Femur (tissue), 1 donor: ENCODE measurements at places on chromosomes 11 and 22.

DNA sequence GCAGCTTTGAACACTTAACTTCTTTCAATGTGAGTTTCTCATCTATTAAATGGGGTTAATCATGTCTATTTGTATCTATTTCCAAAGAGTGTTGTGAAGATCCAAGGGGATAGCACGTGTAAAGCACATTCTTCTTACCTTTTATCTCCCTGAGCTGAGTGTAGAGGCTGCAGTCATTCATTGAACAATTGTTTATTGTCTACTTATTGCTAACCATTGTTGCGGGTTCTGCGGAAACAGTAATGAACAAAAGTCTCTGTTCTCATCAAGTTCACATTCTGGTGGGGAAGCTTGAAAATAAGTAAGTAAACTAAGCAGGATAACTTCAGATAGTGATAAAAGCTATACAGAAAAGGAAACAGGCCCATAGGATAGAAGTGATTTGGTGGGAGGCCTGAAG is 27.4 kb upstream of the PLET1 start:
- no peak for DNase-seq

- no peak for DNase-seq
Observed at GRCh38 chr22:26480611-26480932, 3.0 kb downstream of the HPS4 start.

DNA sequence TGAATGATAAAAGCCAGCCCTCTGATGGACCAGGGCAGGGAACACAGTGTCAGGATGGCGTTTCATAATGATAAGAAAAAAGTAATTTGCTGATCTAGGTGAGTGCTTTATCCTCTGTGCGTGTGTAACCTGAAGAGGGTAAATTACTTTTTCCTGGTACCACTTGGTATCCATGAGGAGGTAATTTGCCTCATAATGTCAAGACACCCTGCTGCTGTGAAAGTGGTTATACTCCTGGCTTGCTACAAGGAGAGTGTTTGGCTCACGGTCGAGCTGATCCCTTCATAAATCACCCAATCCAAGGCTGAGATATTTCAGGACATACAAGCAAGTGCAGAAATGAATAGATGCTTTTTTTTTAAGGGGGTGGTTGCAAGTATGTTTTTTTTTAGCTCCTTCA is 207.2 kb upstream of the PGR start:
- no peak for DNase-seq

GRCh38 chr22:42277988-42278776 is 7.7 kb upstream of the TCF20 start:
- DNase-seq = no peak

GRCh38 chr22:27440304-27440865 is 361.2 kb downstream of the MN1 start:
- DNase-seq = no peak

DNA sequence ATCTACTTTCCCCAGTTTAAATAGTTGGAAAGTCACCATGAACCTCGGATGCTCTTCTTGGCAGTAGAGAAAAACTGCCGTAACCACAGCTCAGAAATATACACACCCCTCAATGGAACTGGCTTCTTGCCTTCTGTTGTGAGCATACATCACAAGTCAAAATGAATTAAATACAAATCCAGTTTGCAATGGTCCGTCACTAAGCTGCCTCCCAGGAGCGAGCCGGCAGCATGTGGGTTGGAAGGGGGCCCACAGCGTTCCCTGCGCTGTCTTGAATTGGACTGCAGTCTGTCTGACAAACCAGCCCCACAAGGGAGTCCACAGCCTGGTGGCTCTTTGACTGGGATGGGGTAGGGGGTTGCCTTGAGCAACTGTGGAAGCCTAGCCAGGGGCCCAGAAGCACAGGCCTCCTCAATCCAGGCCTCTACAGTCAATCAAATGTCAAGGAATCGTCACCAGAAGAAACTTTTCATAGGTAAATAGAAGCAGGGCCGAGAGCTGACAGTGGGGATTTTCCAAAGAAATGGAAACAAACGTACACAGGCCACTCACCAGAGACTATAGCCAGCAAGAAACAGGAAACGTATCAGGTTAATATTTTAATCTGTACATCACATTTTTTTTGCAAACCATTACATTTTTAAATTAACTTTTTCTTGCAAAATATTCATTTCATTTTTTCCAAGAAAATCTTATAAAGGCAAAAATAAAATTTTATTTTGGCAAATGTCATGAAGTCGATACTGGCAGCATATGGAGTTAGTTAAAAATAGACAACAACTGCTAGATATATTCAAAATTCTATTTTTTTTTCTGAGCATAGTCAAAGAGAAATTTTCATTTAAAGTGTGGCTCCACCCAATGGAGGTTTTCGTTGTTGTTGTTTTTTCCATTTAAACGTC is 38.5 kb downstream of the C11orf58 start:
- DNase-seq = peak; percentile 92

DNA sequence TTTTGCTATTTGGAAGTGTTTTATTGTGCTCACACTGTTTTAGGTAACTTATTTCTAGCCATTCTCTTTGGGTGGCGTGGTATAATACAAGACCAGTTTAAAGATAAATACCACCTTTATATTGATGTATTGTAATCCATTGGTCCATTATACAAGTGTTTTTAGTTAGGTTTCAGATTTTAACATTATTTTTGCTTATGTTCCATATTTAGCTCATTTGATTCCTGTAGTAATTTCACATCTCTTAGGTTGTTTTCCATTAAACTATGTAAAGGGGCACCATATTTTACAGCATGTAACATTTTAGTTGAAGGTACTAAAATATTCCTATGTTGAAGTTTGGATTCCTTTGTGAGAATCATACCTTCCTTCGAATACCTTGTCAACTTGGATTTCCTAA is 20.1 kb downstream of the EED start:
- no peak for DNase-seq

DNA sequence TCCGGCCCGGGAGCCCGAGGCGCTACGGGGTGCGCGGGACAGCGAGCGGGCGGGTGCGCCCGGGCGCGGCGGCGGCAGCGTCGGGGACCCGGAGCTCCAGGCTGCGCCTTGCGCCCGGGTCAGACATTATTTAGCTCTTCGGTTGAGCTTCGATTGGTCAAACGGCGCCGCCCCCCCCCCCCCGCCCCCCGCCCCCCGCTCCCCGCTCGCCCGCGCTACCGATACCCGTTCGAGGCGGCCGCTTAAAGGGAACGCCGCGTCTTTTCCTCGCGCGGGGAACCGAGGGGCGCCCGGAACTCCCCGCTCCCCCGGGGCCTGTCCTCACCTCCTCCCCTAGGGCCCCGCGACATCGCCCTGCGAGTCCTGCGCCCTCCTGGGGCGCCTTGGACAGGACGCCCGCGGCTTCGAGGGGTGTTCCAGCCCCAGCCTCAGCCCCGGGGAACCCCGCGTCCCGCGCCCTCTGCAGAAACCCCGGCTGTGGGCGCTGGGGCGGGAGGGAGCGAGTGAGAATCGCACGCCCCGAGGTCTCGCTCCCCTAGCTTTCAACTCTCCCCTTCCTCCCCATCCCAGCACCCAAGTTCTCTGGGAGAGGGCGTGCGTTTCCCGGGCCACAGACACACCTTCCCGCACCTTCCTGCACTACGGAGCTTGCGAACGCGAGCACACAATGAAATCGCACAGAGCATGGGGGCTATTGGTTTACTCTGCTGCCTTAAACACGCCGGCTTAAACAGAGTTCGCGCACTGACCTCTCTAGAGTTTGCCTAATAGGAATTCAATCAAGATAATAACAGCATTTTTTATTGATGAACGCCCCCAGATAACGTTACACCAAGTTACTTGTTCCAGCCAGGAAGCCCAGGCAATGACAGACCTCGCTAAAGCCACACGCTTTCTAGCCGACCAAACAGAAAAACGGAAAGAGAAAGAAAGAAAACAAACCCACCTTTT is at the start of gene BDNF:
Gene BDNF, minus strand, starts transcription at position 105 of the 951 bp plus-strand sequence. CDS start 41,891 bp downstream, outside the sequence.
- peak; percentile 59 for DNase-seq

GRCh38 chr22:44391015-44391414 is 78.3 kb upstream of the SHISAL1 start:
- DNase-seq = peak; percentile 7

GRCh38 chr11:8059571-8060011 is 21.4 kb upstream of the TUB start:
- no peak for DNase-seq

GRCh38 chr11:84130646-84131427 is 844.7 kb upstream of the CCDC90B start:
- DNase-seq = no peak

- DNase-seq = no peak
Observed at GRCh38 chr11:16261836-16262644, 94.3 kb downstream of the SOX6 start.

- peak; percentile 89 for DNase-seq
Observed at GRCh38 chr11:1878137-1879031, 13.3 kb downstream of the PRR33 start.

DNA sequence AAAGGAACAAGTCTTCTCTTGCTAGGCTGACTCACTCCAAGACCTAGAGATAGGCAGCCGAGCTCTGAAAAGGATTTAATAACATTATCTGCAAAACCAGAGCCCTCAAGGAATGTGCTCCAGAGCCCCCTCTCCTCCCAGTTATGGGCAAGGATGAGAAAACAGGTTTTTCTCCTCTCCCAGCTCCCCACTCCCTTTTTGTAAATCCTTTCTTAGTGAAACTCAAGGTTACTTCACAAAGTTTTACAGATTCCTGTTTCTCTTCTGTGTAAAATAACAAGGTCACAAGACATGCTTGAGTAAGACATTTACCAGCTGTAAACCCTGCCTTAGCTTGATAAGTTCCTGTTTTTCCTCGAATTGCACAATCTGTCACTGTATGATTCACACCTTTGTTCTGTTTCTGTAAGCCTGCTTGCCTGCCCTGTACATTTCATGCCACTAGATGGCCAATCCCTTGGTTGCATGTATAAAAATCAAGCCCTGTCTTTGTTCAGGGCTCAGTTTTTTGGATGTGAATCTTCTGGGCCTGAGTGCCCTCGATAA is 489.4 kb downstream of the KCNA4 start:
- no peak for DNase-seq

GRCh38 chr22:48071828-48072227 is 1309.4 kb downstream of the TBC1D22A start:
- DNase-seq = no peak

DNA sequence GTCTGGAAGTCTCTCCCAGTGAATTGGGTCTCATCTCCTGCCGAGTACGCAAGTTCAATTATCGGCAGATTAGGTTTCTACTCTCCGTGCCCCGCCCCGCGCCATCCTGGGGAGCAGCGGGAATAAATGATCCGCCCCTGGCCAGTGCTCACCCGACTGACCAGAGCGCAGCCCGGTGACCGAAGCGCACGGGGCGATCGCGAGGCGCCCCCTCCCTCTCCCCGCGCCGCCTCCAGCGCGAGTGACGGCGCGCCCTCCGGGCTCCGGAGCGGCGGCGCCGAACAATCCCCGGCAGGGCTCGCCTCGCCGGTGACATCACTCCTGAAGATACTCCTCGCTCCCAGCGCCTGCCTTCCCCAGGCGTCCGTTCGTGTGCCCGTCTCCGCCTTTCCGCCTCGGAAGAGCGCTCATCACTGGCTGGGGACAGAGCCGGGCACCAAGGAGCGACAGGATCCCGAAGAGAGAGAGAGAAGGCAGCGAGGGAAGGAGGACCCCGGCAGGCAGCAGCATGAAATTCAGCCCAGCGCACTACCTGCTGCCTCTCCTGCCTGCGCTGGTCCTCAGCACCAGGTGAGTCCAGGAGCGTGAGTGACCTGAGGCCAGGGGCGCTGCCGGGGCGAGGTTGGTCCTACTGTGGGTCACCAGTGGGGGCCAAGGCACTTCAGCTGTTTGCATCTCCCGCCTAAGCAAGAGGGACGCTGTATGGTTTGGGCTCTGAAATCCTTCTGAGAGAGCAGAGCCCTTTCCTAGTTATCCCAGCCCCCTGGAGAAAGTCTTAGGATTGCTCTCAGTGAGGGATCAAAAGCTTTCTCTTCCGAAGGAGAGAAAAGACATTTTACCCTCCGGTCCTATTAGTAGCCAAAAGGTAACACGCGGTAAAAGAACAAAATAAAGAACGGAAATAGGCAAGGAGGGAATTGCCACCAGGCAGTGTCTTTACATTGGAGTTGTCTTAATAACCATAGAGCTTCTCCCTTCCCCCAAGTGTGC is at the start of gene LUZP2:
Gene LUZP2, plus strand, starts transcription at position 318 of the 990 bp plus-strand sequence.
- peak; percentile 40 for DNase-seq
